ENCODE measurements at places on chromosomes 5 and 9. TPM values are rescaled to one million over a fixed set of nuclear protein-coding genes. Genes with fewer than 3 reads are reported as not detected.

WNT8A gene
- total RNA-seq = not detected

SLC36A3 gene
- not detected for total RNA-seq

SPINK4 gene
- total RNA-seq = not detected

GABRA6 gene
- not detected for total RNA-seq

PCDHGB3 gene
- 7.4 TPM for total RNA-seq

MLANA gene
- total RNA-seq = 0.04 TPM

ALDH1A1 gene
- 1.0 TPM for total RNA-seq

MPDZ gene
- total RNA-seq = 39.6 TPM

C9orf153 gene
- 0.55 TPM for total RNA-seq

PCDHGA6 gene
- 4.9 TPM for total RNA-seq

NUDT2 gene
- 9.4 TPM for total RNA-seq

SMIM32 gene
- total RNA-seq = not detected

OR1Q1 gene
- total RNA-seq = not detected

PCYOX1L gene
- total RNA-seq = 2.6 TPM

PKN3 gene
- total RNA-seq = 15.8 TPM

ANKH gene
- total RNA-seq = 5.2 TPM

DBH gene
- 2.2 TPM for total RNA-seq

FAM53C gene
- total RNA-seq = 40.5 TPM
